ENCODE measurements at places on chromosomes 12 and 14.

DNA sequence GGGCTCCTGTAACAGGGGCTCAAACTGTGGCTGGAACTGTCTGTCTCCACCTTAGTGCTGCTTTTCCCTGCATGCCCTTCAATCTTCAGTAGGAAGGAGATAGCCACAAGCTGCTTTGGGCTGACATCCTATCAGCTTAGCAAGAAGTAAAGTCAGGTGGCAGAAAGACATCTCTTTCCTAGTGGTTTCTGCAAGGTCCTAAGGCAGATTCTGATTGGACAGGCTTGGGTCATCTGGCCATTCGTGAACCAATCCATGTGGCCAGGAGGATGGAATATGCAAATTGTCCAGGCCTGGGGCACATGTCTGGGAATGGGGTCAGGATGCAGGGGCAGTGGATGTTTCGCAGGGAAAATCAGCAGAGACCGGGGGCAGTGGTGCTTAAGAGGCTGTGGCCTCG lies 5.2 kb downstream of the RITA1 start:
- DNase-seq: no peak

DNA sequence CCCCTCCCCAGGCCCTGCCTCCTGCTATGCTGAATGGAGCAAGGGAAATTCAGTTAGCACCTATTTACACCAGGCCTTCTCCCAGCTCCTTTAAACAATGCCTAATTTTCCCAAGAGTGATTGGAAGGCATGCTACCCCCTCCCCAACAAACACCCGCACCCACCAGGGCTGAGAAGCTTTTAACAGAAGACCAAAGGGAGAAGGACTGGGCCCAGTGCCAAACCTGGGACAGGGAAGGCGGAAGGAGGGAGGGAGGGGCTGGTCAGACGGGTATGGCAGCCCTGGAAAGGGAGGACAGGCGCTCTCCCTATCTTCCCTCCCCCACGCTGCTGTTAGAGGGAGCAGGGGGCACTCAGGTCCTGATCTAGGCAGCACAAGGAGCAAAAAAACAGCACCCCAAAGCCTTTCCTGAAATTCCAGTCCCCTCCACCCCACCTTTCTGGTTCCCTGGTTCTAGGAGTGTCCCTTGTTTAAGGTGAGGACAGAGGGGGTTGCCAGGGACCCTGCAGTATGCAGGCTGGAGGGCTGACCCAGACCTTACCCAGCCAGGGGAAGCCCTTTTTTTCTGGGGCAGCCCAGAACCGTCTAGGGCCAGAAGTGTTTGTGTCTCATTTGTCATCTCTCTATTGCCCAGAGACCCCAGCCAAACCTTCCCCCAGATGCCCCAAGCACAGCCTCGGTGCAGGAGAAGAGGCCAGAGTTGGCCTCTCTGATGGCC lies 2.4 kb upstream of the KRT8 start:
- peak; percentile 79 for DNase-seq

- no peak for DNase-seq
Observed at GRCh38 chr12:64627771-64628170, 17.5 kb downstream of the RASSF3 start.

DNA sequence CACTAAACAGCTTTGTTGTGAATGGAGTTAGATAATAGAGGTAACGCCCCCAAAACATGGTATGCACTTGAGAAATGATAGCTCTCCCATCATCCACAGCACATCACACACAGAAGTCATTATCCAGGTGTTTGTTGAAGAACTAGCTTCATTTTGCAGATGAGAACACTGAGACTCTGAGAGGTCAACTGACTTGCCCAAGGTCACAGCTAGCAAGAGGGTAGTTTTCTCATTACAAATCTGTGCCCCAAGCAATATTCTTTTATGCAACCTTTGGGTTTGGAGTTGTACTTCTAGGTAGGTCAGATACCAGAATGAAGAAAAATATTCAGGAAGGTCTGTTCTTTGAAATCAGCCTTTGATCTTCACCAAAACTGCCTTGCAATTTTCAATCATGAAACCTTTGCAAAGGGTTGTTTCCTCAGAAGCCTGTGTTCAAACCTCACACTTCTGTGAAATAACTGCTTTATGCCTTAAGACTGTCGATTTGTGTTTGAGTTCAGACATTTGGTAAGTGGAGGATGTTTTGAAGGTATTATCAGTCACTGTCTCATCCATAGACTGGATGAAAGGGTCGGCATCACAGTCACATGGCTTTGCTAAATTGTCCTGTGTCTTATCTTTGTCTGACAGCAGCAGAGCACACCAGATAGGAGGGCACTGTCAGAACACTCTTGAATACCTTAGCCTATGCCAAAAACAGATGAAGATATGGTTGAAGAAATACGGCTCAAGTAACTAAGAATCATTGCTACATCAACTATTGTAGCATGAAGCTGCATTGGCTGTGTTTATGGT lies 233.2 kb upstream of the BTG1 start:
- DNase-seq: no peak

- DNase-seq: no peak
Observed at GRCh38 chr12:83893101-83893500, 1019.5 kb downstream of the SLC6A15 start.

DNA sequence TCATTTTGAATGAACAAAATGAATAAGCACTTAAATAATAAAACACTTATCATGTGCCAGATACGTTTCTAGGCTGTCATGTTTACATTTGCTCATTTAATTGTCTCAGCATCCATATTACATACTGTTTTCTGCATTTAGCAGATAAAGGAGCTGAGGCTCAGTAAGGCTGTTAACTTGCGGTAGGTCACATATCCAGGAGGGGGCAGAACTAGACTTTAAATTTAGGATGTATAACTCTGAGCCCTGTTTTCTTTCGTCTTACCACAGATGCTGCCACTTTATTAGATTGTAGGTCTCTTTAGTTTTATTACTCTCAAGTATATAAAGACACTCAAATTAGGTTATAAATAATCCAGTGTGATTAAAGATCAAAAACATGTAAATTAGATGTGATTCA lies 17.7 kb downstream of the IRAK4 start:
- no peak for DNase-seq

DNA sequence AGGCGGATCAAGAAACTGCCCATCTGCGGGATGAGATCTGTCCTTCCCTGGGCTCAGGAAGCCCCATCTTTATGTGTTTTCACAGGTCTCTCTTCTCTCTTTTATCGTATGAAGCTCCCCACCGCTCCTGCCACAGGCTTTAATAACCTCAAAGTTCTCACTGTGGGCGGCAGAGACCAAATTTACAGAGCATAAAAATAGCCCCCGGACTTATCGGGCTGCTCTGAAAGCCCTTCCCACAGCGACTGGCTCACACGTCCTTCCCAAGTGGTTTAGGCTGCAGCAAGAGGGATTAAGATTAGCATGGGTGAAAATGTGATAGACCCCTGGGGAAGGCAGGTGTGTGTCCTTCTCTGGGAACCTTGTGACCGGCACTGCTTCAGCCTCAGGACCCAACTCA lies 47.8 kb downstream of the TESC start:
- no peak for DNase-seq

All from DMS153 (cell line).